Cerebellar cortex (tissue), 1 donor: ENCODE measurements at places on chromosomes 7 and 10.

GRCh38 chr10:71513936-71514335 is 117.2 kb downstream of the CDH23 start:
- DNase-seq: no peak

DNA sequence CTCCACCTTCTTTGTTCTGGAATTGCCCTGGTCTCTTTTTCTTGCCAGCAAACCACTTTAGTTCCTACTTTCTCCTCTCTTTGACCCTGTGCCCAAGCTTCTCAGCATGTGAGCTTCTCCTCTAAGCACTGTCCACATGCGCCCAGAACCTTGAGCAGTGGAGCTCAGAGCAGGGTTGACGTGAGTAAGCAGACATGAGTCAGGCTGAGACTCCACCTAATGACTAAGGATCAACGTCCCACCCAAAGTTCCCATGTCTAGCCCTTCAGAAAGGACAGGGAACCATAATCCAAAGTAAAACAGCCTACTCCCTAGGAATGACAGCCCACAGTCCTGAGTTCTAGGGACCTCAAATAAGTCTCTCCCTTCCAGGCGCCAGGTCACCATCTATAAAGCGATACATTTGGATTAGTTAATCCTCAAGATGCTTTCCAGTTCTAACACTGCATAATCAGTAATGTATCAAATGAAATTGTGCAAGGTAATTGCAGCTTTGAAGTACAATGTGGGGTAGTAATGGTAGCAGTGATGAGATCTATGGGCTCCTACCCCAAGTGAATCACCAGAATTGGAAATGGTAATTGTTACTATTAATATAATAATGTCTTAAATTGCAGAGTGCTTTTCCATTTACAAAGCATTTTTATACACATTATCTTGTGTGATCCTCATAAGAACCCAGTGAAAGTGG is 44.5 kb downstream of the KCNMA1 start:
- no peak for DNase-seq

- DNase-seq: peak; percentile 74
Measured at GRCh38 chr10:103926722-103927319, 8.8 kb upstream of the STN1 start.

GRCh38 chr7:157418204-157419034 is 81.6 kb downstream of the DNAJB6 start:
- DNase-seq: no peak

- no peak for DNase-seq
Measured at GRCh38 chr10:24483701-24484100, 240.0 kb downstream of the ARHGAP21 start.

DNA sequence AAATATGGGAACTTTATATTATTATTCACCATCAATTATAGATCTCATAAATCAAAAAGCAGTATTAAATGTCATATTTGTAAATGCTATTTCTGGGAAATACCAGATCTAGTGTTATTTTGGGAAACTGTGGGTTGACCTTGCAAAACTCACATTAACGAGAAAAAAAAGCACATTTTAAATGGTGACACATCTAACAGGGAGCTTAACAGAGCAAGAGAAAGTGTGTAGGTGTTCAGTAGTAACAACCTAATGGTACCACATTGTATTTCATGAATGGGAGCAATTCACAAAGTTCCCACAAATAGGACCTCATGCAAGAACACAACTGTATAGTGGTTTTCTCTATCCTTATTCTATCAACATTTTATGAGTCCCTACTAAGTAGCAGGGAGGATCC is 26.2 kb upstream of the HDAC9 start:
- no peak for DNase-seq

DNA sequence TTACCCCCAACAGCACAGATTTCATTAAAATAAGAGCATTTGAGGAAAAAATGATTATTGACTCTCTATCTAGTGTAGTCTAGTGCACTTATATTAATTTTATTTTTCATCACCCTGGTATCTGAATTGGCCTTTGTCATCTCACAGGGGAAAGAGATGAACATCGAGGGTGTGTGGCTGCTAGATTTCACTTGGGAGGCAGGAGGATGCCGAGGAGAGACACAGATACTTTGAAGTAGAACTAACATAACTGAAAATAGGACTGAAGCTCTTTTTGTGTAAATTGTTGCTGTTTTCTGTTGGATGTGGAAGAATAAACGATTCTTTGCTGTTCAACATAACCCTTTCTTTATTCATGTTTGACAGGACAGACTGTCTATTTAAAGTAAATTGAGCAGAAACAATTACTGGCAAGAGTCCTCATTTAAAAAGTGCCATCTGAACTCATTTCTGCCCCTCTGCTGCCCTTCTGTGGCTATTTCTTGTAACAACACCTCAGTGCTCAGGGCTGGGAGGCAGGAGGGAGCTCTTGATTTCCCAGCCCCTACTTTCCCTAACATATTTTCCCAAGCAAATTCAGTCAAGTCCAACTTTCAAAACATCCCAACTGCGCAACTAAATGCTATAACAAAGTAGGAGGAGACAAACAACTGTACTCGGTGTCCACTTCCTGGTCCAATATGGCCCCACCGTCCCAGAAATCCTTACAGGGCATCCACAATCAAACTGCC is 15.6 kb downstream of the LYZL1 start:
- peak; percentile 82 for DNase-seq

GRCh38 chr10:4527281-4527970 is 298.6 kb upstream of the AKR1E2 start:
- DNase-seq: no peak

GRCh38 chr10:122373721-122374120 is 787 bp upstream of the PLEKHA1 start:
- no peak for DNase-seq

GRCh38 chr7:86768394-86768793 is 124.7 kb downstream of the GRM3 start:
- DNase-seq: no peak

DNA sequence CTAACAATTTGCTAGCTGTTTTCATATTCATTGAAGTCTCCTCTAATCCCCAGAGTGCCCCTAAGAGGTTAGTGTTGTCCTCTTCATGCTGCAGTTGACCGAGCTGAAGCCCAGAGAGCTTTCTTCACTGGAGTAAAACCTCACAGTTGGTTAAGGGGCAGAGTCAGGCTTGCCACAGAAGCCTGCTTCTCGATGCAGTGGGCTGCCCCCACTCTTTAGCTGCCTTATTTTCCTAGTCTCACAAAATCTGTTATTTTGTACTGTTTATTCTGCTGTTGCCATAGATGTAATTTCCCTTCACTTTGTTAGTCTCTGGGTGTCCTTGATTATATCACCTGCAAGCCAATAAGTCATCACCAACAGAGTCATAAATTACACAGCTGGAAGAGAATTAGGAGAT is 56.3 kb upstream of the ZPBP start:
- no peak for DNase-seq

GRCh38 chr7:2575733-2576340 is 17.1 kb downstream of the IQCE start:
- no peak for DNase-seq

- DNase-seq: no peak
Measured at GRCh38 chr10:108393089-108393488, 1228.6 kb upstream of the SORCS1 start.

- no peak for DNase-seq
Measured at GRCh38 chr10:126334272-126334671, 54.0 kb downstream of the ADAM12 start.

DNA sequence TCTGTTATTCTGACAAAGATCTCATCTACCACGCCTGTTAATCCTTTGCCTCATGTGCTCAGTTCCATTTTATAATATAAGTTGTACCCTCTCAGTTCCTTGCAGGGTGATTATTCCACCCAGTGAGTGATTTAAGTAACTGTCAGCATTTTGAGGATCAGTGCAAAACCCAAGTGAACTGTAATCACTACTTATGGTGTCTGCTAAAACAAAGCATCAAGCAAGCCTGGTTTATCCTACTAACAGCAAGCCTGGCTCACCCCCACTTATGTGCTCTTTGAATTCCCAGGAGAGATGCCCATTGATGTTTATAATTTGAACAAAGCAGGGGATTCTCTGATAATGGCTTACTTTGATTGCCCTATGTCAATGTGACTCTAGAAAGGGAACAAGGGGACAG is 186.8 kb upstream of the LRGUK start:
- no peak for DNase-seq

GRCh38 chr10:48667960-48668590 is 16.6 kb upstream of the WDFY4 start:
- DNase-seq: no peak

DNA sequence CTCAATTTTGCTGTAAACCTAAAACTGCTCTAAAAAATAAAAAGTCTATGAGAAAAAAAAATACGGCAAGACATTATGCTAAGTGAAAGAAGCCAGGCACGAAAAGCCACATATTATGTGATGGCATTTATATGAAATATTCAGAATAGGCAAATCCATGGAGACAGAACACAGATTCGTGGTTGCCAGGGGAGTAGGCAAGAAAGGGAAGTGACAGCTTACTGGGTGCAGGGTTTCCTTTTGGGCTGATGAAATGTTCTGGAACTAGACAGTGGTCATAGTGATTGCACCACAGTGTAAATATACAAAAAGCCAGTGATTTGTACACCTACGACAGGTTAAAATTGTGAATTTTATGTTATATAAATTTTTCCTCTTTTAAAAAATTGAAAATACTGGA is 41.3 kb upstream of the GLI3 start:
- no peak for DNase-seq

GRCh38 chr10:125567529-125567928 is 115.4 kb downstream of the TEX36 start:
- DNase-seq: no peak

DNA sequence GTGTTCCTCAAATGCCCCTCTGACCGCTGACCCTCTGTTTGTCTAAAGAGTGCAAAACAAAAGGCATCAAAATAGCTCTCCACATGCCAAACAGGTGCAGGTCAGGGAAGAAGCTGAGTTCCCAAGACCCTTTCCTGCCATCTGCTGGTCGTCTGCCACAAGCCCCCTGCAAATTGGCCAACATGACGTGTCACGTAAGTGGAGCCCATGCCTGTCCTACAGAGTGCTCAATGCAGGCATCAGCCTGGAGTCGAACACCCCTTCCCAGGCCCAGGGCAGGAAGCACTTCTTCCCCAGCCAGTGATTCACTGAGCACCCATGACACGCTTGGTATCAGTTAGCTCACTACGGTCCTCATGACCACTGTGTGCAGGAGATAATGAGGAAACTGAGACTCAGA is 14.1 kb downstream of the TMEM72 start:
- no peak for DNase-seq

DNA sequence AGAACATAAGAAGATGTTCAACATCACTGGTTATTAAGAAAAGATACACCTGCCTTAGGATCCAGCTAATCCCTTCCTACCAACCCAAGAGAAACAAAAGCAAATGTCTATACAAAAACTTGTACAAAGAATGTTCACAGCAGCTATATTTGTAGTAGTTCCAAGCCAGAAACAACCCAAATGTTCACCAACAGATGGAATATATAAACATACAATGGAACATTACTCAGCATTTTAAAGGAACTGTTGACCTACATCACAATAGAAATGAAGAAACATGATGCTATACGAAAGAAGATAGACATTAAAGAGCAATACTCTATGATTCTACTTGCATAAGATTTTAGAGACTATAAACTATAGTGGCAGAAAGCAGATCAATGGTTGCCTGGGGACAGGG is 149.4 kb downstream of the ZNF438 start:
- DNase-seq: no peak

DNA sequence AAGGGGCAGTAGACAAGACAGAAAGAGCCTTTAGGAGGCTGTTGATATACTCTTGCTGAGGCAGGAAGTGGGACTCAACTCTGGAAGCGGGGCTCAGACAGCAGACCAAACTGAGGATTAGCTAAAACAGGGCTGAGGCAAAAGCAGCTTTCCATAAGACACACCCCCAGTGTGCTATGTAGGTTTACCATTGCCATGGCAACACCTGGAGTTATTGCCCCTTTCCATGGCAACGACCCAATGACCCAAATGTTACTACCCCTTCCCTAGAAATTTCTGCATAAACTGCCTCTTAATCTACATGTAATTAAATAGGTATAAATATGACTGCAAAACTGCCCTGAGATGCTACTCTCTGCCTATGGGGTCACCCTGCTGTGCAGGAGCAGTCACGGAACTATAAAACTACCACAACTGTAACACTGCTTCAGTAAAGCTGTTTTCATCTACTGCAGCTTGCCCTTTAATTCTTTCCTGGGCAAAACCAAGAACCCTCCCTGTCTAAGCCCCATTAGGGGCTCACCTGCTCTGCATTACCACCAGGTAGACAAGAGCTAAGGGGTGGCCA is 348.4 kb upstream of the PODXL start:
- DNase-seq: no peak

- DNase-seq: no peak
Measured at GRCh38 chr7:20170633-20171032, 46.6 kb downstream of the MACC1 start.

DNA sequence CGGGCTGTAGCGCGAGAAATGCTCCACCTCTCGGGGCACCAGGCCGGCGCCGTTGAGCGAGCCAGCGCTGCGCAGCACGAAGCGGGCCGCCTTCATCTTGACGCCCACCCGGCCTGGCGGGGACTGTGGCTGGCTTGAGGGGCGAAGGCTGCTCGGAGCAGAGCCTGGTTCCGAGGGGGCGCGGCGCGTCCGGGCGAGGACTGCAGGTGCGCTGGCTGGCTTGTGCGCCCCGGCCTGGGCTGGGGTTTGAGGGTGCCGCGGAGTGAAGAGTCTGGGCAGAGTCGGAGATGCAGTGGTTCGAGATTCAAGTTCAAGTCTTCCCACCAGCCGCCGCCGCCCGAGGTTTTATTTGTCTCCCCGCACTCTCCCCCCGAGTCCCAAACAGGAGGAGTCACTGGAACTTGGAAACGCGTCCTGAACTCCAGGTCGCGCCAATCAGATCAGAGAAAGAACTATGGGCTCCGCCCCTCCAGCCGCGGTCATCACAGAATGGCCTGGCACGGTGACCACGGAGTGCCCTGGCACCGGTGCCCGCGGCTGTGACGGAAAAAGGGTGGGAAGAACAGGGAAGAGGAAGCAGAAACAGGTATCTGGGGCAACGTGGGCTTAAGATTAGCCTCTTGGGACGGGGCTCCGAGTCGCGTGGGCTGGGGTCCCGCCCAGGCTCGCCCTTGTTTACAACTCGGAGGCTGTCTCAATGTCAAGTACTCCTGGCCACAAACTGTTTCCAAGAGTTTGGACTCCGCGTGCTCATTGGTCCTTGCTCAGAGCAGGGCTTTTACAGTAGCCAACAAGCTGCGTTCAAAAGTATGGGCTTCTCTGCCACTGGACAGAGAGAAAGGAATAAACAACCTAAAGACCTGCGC is at the start of gene PDK4:
Gene PDK4 (minus strand): TSS at position 319 of the 866 bp plus-strand sequence. CDS start 223 bp downstream, at position 96.
- DNase-seq: peak; percentile 29

DNA sequence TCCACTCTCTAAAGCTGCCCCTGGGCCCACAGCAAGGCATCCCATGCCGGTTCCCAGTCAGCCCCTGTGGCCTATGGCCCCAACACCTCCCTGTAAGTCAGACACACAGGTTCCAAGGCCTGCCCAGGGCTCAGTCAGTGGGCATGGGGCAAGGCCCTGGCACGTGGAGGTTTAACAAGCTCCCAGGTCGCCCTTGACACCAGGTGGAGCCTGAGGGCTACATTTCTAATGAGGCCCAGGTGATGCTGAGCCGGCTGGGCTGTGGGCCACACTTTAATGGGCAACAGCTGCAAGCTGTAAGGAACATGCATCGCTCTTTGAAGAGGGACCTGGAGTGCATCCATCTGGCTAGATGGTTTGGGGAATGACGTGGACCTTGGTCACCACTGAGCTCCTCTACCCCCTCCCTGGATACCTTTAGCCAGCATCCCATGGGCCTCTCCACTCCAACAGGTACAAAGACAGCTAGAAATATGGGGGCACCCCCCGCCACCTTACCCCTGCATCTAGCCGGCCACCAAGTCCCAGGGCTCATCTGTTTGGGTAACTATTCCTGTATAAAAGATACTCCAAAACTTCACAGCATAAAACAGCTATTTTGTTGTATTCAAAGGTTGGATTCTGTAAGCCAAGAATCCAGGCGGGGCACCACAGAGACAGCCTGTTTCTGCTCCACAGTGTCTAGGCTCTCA is 122.5 kb downstream of the OAT start:
- DNase-seq: peak; percentile 61
